ENCODE measurements at places on chromosomes 4 and X. TPM values are rescaled to one million over a fixed set of nuclear protein-coding genes. Genes with fewer than 3 reads are reported as not detected.

GRCh38 chr4:89249313-89249712, 58.3 kb downstream of the GPRIN3 start:
- DNase-seq: peak; percentile 53

GRCh38 chrX:153772316-153773217, 8.3 kb upstream of the SRPK3 start:
- DNase-seq: no peak

GRCh38 chr4:120055795-120056194, 10.9 kb downstream of the MAD2L1 start:
- DNase-seq: no peak

- no peak for DNase-seq
Measured at GRCh38 chr4:10115271-10115796, 1.3 kb downstream of the WDR1 start.

The NSG1 gene
- total RNA-seq: 0.09 TPM

The SLC35A2 gene
- 22.8 TPM for total RNA-seq

The CLGN gene
- not detected for total RNA-seq

Measured in activated CD4-positive, alpha-beta T cell treated with anti-CD3 and anti-CD28 coated beads, Interleukin-2, amount 10 ng/mL, durations not matched to agents 24 days and 14 days (primary cell).